NCI-H1417 treated with DMSO at 0.1 percent for 48 hours (cell line): ENCODE measurements at places on chromosomes 1 and 21.

DNA sequence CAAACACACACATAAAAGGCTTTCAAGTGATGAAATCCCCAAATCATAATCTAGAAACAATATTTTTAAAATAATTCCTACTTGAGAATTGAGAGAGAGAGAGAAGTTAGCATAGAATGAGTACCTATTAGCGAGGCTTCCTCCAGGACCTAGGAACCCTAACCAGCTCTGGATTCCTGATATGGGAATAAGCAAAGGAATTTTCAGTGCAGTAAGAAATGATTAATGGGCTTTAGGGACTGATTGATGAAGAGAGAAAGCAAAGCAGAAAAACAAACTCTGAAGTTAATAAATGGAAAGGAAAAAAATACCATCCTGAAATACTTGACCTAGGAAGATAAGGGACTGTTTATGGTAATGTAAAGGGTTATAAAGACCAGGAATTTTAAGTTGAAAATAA lies 60.6 kb downstream of the WARS2 start:
- DNase-seq, result no peak

GRCh38 chr1:206025283-206025820 lies 1.7 kb upstream of the CTSE start:
- DNase-seq, result no peak

- no peak for DNase-seq
Observed at GRCh38 chr1:25746299-25747045, 53.5 kb upstream of the SELENON start.

GRCh38 chr1:76949503-76949902 lies 82.2 kb downstream of the ST6GALNAC5 start:
- DNase-seq, result no peak

DNA sequence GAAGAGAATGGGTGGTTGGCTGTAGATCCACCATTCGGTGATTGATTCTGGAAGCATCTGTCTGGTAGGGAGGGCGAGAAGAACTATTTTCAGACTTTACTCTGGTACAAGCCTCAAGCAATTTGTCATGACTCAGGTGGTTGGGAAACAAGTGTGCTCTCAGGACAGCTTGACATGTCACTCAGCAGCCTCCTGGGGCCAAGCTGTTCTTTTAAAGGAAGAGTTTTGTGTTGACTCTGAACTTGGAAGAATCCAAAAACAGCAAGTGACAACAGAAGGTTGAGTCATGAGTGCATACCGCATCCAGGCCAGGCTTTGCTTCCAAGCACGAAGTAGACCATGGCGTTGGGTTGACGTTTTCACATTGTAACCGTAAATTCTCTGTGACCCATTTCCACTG lies 65.9 kb downstream of the CLIC6 start:
- DNase-seq, result no peak

DNA sequence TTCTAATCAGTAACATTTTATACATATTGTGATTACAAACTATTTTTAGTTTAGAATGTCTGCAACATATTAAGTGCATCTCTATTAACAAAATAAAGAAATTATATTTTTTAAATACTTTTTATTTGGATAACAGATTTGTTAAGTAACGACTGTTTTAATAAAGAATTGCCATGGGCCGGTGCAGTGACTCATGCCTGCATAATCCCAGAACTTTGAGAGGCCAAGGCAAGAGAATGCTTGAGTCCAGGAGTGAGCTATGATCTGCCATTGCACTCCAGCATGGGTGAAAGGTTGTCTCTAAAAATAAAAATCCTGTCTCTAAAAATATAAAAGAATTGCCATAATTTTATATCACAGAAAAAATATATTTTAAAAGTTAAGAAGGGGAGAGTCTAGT lies 4.1 kb downstream of the LRRIQ3 start:
- no peak for DNase-seq

DNA sequence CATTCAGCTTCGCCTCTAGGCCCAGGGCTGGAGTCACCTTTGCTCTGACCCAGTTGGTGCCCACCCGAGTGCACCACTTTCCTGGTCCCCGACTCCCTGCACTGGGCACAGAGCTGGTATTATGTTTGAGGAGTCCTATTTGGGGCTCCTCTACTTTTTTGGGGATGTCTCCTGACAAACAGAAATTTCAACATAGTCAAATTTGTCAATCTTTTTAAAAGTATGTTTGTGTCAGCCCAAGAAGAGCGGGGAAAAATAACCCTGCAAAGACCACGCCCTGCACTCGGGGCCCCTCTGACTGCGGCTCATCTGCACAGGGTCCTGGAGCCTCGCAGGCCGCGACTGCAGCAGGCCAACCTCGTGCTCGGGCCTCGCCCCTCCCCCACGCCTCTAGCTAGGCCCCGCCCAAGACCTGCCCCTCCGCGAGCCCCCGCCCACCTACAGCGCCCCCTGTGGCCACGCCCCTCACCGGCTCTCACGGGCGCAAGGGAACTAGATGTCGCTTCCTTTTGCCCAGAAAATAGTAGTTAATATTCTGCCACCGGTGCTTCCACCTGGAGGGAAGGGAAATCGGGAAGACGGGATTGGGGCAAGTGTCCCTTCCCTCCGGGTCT lies 11.4 kb downstream of the FAM229A start:
- DNase-seq, result peak; percentile 69

GRCh38 chr1:43307458-43308158 lies 6.8 kb downstream of the TIE1 start:
- DNase-seq, result no peak

DNA sequence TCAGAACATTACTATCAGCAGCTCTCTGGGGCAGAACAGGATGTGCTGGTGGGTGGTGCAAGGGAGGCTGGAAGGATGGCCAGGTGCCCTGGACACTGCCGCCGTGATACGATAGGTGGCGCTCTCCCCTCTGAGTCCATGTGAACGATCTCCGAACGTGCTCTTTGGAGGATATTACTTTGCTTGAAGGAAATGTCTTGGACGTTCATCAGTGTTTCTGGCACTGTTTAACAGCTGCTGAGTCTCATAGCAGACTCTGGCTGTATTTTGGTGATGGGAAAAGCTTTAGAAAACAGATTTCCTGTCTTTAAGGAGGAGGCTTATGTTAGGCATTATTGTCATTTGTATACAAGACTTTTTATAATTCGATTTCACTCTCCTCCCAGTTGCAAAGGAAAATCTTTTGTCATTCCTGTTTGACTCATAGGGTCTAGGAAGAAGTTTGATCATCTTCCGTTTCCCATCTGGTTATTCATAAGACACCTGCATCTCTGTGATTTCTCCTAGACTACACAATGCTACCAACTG lies 386.2 kb upstream of the ADGRL2 start:
- no peak for DNase-seq

DNA sequence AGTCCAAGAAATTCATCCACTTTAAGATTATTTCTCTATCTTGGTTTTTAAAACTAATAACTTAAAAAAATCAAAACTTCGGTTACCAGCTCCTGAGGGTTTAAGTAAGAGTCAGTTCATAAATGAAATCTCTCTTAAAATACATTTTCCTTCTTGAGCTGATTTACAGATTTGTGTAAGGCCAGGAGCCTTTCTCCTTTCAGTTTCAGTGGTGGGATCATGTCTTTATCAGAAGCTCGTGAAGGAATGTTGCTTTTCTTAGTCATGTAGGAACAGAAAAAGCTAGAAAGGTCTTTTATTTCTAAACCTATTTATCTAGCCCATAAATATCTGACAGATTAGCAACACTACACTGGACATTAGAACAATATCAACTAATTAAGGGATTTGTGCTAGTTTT lies 390.2 kb downstream of the GPATCH2 start:
- no peak for DNase-seq

GRCh38 chr21:42523941-42524340 lies 10.3 kb downstream of the SLC37A1 start:
- DNase-seq, result no peak

- no peak for DNase-seq
Observed at GRCh38 chr1:35708441-35708921, 10.2 kb downstream of the C1orf216 start.

GRCh38 chr1:214808845-214809460 lies 206.0 kb downstream of the CENPF start:
- no peak for DNase-seq

GRCh38 chr1:19750101-19750881 lies 49.4 kb downstream of the TMCO4 start:
- DNase-seq, result no peak

GRCh38 chr1:209493559-209493958 lies 90.0 kb upstream of the CAMK1G start:
- no peak for DNase-seq
